ENCODE measurements at places on chromosomes 6 and 20.

GRCh38 chr6:104908888-104909525 lies 47.9 kb upstream of the LIN28B start:
- no peak for DNase-seq

DNA sequence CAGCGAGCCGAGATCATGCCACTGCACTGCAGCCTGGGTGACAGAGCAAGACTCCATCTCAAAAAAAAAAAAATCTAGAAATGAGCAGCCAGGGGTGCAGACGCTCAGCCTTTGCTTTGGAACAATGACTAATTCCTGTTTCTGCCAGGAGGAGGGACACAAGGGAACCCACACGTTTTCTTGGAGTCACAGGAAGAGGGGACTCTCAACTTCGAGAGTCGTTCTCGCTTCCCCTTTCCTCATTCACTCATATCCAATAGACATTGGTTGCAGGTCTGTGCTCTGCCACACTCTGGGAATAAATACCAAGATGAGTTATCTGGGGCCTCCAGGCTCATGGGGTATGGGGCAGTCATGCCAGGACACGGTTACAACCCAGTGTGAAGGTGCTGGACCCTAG lies 91.5 kb upstream of the RREB1 start:
- DNase-seq, result no peak

DNA sequence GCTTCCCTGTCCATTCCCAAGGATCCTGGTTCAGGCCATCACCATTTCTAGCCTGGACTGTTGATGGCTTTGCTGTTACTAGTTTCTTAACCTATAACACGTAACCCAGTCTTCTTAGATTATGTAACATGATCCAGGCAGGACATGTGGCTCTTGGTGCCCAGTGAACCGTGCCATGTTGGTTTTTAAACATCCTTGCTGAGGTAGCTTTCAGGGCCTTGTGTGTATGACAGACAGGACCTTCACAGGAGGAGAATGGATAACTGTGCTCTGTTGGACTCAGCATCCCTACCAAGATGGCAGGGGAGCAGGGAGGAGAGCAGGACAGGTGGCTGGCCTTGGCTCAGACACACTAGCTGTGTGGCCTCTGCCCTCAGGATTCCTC lies 46.8 kb downstream of the PANK2 start:
- no peak for DNase-seq

DNA sequence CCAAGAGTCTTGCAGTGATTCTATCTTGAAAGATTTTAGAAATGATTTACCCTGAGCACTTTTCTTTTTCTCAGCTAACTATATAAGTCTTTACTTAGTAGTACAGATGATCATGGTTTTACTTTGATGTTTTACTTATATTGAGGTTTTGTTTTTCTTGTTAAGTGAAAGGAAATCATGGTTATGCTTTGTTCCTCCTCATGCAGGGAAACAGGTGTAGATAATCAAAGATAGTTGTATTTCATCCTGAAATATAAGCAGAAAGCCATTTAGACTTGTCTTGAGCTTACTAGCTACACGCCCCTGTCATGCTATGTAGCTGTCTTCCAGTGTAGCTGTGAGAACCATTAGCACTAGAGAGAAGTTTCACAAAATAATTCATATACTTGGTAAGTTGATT lies 113.9 kb downstream of the HIVEP1 start:
- DNase-seq, result peak; percentile 11

GRCh38 chr20:37414224-37415035 lies 68.5 kb downstream of the SRC start:
- no peak for DNase-seq

DNA sequence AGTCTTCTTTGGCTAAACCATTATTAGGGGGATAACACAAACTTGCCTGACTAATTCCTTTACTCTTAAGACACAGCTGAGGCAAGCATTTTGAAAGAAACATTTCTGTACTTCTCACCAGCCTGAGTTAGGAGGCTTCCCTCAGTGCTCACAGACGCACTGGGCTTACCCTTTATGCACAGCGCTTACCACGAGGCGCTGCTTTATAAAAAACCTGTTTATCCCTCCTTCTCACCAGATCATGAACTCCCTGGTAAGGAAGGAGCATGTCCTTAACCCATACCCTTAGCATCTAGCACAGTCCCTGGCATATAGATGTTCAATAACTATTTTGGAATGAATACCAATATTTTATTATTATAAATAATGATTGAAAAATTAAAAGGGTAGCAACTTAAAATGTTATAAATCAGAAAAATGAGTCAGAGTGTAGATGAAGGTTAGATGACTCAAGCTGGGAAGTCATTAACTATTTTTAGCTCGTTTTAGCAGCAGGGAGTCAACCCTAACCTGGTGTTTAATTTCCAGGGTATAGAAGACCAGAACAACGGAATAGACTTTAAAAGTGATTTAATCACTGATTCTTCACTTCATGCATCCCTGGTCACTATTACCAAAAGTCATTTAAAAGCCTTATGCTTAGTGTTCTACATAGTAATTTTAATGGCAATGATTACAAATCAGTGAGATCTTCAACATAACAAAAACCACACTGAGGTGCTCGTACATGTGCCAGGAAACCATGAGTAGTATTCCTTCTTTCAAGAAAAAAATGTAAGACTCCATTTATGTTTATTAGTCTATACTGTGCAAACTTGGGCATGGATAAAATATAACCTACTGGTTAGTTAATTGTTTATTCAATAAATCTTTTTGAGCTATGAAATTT lies 4.1 kb upstream of the TPD52L1 start:
- no peak for DNase-seq

GRCh38 chr20:50277460-50278376 lies 87.1 kb downstream of the CEBPB start:
- no peak for DNase-seq

- no peak for DNase-seq
These were observed 176.8 kb downstream of the CD83 start for GRCh38 chr6:14294270-14294951.

DNA sequence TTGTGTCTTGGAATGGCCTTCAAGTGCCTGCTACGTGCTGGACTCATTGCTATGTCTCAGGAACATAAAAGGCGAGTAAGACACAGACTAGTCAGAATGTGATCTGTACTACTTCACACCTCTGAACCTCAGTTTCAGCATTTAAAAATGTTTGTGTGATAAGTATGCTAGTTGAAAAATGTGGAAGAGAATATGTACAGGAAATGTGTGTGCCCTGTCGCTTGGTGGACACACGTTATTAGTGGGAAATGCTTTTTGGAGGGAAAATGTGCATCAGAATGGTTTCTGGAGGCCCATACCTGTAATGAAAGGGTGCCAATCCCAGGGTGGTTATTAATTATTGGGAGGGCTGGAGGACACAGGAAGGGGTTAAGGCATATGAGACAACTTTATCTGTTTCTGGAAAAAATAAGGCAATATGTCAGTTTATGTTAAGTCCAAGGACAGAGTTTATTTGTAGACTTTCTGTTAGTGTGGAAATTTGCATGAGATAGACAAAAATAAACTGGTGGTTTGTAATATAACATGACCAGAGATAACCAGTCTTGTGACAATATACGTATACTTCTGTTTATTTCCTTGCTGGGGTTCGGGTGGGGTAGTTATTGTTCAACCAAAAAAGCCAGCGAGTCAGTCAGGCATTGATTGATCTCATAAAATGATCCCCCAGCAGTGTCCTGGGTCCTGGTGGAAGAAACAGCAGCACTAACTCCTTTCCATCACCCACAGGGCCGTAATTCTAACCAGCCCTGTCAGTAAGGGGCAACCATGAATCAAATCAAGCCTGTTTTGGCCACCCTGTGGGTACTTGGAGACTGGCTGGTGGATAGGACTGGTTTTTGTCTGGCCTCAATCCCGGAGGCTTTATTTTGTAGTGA lies 117.9 kb downstream of the JARID2 start:
- DNase-seq, result no peak

GRCh38 chr20:4702562-4703280 lies 19.0 kb upstream of the PRND start:
- no peak for DNase-seq

DNA sequence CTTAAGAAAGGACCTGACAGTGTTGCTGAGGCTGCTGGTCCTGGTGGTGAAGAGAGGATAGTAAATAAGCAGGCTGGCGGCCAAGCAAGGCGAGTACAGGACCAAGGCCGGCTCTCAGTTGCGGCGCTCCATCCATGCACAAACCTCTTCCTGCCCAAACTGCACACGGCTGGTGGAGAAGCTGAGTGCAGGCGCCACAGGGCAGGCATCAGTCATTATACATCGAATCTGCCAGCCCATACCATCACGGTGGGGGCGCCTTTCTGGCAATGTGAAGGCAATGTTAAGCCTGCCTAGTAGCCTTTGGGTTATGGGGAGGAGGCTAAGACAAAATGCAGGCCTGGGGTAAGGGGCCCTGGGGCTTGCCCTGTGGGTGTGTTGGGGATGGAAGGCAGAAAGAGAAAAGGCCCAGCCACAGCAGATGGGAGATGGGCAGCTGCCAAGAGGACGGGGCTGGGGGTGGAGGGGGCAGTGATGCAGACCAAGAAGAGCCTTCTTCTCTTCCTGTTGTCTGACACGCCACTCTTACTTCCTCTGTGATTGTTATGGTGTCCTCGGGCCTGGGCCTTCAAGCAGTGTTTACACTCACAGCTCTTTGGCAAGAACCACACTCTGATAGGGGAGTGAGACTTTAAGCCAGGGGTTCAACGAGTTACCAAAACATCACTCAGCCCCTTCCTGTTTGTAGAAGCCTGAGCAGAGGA lies 20.3 kb upstream of the KCNK16 start:
- DNase-seq, result no peak

DNA sequence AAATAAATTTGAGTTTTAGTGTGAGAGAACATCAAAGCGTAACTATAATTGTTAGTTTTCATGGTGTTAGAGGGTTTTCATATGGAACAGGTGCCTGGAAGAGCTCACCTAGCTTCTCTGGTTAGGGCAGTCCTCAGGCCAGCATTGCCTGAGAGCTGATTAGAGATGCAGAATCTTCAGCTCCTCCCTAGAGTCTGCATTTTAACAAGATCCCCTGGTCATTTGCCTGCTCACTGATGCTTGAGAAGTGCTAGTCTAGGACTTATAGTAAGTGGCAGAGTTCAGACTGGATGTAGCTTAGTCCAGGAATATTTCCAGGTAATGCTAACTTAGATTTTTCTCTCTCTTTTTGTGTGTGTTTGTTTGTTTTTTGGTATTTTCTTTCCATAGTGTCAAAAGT lies 21.7 kb upstream of the SMIM26 start:
- no peak for DNase-seq

DNA sequence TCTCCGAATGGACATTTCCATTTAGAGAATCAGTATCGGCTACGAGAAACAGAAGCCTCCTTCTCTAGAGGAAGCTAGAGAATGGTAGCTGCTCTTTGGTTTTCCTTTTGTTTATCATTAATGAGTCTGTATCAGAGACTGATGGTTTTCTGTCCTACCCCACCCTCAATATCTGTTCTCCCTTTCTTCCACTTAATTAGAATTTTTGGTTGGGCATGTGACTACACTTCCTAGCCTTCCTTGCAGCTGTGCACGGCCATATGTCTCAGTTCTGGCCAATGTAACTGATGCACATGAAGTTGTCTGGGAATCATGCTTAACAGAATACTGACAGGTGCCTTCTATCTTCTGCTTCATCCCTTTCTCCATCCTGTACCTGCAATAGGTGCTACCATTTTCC lies 19.0 kb downstream of the RNF24 start:
- no peak for DNase-seq

DNA sequence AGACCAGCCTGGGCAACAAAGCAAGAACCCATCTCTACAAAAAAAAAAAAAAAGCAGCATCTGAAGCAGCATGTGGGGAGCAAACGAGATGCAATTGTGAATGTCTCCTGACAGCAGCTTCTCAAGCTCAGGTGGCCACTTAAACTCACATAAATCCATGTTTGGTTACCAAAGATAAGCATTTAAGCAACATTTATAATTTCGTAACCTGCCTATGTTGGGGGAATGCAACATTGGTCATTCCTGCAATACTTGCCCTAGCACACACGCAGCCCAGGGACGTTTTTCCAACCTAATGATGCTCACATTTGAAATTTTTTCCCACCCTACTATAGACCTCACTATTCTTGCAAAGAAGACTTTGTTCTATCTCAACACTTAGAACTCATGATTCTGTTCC lies 113.3 kb downstream of the ZFP64 start:
- DNase-seq, result no peak

Data from CD4-positive, alpha-beta T cell treated with Interleukin-4 for 4 hours (primary cell).